ENCODE measurements at places on chromosomes 3 and 15.

DNA sequence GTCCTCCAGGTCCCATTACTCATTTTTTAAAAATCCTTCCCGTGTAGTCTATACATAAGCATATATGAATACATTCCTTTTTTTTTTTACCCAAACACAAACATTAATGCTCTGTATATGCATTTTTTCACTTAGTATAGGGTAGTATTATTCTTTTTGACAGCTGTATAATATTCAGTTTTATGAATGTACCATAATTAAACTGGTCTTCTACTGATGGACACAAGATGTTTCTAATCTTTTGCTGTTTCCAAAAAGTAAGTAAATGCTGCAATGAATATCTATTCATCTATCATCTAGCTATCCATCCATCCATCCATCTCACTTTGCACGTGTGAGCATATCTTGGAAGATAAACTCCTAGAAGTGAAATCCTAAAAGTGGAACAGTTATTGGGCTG lies 110.8 kb downstream of the IGF2BP2 start:
- no peaks in the 10 kb centered on the region for H3K4me1 ChIP-seq
- no peak overlapping the region for H3K4me3 ChIP-seq
- no peaks in the 10 kb centered on the region for H3K27me3 ChIP-seq
- no peak overlapping the region for H3K27ac ChIP-seq
- no peak for DNase-seq

- no peak overlapping the region for H3K27ac ChIP-seq
- H3K4me1 ChIP-seq, result no peaks in the 10 kb centered on the region
- no peak for DNase-seq
- no peaks in the 10 kb centered on the region for H3K27me3 ChIP-seq
- H3K36me3 ChIP-seq, result no peaks in the 10 kb centered on the region
These were observed 214.7 kb downstream of the SHQ1 start for GRCh38 chr3:72633534-72633933.

DNA sequence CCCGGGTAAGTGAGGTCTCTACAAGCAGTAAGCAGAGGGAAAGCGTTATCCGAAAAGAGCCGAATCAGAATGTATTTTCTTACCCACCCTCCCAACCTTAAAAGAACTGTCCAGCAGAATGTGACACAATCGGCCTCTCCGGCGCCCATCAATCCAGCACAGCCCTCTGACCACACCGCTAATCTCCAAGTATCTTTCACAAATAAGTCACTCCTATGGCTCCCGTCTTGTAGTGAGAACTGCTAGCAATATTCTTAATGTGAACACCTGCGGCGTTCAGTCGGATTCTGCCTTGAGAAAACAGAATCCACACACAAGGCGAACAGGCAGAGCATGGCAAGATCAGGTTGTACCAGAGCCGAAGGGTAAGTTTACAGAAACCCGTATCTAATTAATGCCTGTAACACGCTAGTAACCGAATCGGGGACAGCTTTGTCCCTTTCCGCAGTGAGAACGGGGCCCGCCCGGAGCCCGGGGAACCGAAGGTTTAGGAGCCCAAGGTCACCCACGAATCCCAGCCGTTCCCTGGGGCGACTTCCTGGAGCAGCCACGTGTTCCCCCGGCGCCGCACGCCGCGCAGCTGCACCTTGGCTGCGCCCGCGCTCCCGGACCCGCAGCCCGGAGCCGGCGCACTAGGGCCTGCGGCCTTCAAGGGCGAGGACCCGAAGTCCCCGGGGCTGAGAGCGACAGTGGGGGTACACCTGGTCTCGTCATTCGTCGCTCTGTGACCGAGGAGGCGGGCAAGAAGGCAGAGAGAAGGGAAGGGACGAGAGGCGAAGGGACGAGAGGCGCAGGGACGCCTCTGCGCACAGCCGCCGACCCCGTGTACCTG lies 672 bp downstream of the TFRC start:
- H3K36me3 ChIP-seq, result no peaks in the 10 kb centered on the region
- H3K27ac ChIP-seq, result peak overlapping the region; percentile 86
- peak; percentile 30 for DNase-seq

- H3K27ac ChIP-seq, result no peak overlapping the region
- no peaks in the 10 kb centered on the region for H3K4me1 ChIP-seq
- no peak overlapping the region for H3K4me3 ChIP-seq
- no peaks in the 10 kb centered on the region for H3K27me3 ChIP-seq
- no peak for DNase-seq
These were observed 160.0 kb downstream of the FRMD5 start for GRCh38 chr15:44034933-44035624.

DNA sequence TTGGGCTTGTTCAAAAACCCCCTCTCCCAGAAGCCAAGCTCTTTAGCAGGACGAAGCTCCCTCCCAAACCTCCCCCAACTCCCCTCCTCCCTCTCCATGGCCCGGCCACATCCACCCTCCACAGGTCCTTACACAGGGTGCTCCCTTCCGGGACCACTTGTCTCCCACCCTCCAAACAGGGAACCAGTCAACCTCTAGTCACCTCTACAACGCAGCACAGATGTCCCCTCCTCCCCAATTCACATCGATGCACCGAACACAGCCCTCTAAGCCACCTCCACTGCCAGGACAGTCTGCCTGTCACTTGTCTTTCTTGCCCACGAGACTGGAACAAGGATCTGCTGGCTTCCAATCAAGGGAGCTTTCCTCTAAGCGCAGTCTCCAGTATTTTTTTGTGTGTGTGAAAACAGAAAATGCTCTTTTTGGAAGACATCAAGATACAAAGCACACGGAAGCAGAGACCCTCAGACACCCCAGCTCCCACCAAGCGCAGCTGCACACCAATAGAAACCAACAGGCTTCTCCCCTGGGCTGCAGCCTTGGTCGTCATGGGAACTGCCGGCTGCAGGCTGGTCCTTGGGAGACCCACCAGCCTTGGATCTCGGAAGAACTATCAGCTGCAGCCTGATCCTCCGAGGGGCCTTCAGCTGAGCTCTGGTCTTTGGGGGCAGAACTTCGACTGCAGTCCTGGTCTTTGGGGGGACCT lies 26.5 kb downstream of the IQSEC1 start:
- no peak overlapping the region for H3K27ac ChIP-seq
- H3K4me1 ChIP-seq, result no peaks in the 10 kb centered on the region
- no peaks in the 10 kb centered on the region for H3K27me3 ChIP-seq
- no peak overlapping the region for H3K4me3 ChIP-seq
- DNase-seq, result no peak

All from uterus (tissue), 4 donors.